GM23338 (cell line): ENCODE measurements at places on chromosomes 4 and X. TPM values are rescaled to one million over a fixed set of nuclear protein-coding genes. Genes with fewer than 3 reads are reported as not detected.

Gene MAGEA10
- polyA plus RNA-seq = not detected in 2 replicates

Gene SGCB
- 10.8 and 11.8 TPM in 2 replicates for polyA plus RNA-seq

Gene NXF3
- not detected in 2 replicates for polyA plus RNA-seq

Gene FAAH2
- polyA plus RNA-seq = 5.3 and 10.5 TPM in 2 replicates

Gene TEX13B
- polyA plus RNA-seq = 0.16 and 0.23 TPM in 2 replicates

Gene HTN3
- polyA plus RNA-seq = not detected in 2 replicates

Gene RAB40A
- 1.1 and 2.0 TPM in 2 replicates for polyA plus RNA-seq

Gene PLAC8
- polyA plus RNA-seq = 1.2 and 1.6 TPM in 2 replicates

Gene MGARP
- polyA plus RNA-seq = 4.1 and 4.7 TPM in 2 replicates

Gene KLHL34
- polyA plus RNA-seq = 0.49 and 0.81 TPM in 2 replicates

Gene CLCN5
- polyA plus RNA-seq = 3.5 and 3.7 TPM in 2 replicates

Gene SLC9A6
- 7.2 and 7.4 TPM in 2 replicates for polyA plus RNA-seq
